ENCODE measurements at places on chromosomes 4 and X.

DNA sequence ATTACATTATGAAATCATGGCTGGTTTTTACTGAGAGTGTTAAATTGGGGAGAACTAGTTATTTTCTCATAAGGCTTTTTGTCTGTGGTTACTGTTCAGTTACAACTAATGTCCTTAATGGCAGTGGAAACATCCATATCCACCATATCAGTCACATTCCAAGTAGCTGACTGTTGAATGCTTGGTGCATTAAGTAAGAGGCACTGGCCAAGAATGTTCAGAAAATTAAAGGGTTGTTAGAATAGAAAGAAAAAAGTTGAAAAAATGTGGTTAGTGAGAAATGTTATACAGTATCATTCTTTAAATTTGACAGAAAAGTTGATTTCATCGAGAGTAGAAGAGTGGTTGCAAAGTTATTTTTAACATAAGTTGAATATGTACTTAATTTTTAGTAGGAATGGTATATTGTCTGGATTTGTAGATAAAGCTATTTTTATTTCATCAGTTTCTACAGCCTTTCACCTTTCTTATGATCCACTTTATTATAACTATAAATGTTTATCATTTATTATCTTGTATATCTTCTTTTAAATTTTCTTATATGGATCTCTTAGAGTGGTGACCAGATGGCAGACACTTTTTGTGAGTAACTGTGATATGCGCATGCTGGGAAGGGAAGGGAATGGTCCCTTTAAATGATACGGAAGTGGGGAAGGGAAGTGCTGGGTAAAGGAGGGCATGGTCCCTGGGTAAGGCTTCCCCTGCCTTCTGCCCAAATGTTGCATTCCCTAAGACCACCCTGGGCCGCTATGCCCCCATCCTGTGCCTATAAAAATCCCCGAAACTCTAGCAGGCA, 2407.1 kb downstream of the ARAP2 start:
- DNase-seq = no peak

DNA sequence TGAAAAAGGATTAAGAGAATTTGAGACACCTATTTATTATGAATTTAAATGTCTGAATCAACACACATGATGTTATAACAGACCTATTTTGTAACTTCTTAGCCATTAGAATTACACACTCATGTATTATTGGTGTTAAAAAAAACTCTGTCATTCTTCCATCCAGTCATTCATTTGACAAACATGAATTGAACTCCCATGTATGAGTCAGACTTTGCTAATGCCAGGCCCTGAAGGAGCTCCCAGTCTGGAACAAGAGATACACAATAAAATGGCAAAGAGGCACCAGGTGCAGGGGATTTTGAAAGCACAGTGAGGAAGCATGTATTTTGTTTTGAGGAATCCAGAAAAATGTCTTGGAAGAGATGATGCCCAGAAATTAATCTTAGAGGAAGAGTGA, 87.7 kb upstream of the EFHC2 start:
- no peak for DNase-seq

- no peak for DNase-seq
Measured at GRCh38 chr4:56649445-56650261, 31.4 kb downstream of the HOPX start.

DNA sequence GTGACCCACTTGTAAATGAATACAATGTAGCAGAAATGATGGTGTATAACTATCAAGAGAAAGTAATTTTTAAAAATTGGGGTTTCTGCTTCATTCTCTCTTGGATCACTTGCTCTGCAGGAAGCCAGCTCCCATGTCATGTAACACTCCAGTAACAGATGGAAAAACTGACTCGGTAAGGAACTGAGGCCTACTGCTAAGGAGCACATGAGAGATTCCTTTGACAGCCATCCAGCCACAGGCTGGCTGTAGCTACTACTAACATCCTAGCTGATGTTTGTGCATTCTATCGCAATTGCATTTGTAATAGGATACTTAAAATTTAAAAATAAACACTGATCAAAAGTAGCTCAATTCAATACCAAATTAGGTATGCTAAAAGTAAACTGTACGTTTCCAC, 102.3 kb upstream of the MAB21L2 start:
- DNase-seq = no peak

DNA sequence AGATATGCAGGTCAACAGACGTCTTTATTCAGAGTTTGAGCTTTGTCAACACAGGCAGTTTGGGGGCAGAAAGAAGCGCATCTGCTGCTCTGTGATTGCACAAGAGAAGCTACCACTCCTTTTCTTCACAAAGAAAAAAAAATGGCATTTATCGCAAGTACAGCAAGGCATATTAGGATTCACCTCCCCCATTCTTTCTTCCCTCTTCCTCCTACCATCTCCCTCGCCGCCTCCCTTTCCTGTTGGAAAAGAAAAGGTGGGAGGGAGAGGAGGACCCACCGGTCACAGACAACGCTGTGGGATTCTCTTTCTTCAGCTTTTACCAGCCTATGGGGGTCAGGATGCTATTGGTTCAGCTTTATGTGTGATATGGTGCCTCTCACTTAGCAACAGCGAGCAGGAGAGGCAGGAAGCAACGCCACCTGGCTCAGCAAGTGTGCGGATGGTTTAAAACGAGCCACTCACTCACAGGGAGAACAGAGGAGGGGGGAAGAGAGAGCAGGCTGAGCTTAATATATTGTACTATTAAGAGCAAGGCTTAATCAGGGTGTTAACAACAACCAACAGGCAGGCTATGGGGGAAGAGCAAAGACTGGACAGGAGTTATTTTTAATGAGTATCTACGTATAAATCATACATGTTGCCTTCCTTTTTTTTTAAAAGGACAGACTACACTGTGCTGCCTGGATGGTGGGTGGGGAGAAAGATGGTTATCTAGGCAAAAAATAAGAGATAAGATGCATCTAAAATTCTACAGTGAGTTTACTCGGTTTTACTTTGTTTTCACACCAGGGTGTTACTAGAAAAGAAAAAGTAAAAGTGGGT, 104.7 kb downstream of the MAML3 start:
- DNase-seq = peak; percentile 55

DNA sequence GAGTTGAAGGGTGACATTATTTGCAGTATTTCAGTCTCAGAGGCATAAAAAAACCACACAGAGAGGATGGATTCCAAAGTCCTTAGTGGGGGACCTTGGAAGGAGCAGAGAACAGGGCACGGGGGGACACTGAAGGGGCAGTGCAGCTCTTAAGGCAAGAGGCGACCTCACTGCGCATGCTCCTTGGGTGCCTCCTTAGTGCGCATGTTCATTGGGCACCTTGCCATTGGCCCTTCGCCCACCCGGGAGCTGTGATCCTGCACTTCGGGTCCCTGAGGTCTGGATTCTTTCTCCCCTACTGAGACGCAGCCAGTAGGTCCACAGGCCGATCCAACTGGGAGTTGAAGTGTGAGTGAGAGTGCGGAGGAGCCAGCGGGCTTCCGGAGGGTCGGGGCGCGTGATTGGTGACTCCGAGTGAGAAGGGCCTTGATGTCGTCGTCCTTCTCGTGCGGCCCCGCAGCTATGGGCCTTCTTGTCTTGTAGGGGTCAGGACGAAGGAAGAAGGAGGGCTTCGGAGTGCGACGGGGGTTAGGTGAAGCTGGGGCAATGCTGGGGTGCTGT, at the start of gene XAGE5:
TSS of gene XAGE5 (plus strand) at position 223 of the 561 bp plus-strand sequence. CDS start 1,280 bp downstream, outside the sequence.
- no peak for DNase-seq

GRCh38 chrX:87621697-87622096, 104.1 kb downstream of the KLHL4 start:
- no peak for DNase-seq

- DNase-seq = no peak
Measured at GRCh38 chrX:43898406-43899035, 16.3 kb upstream of the MAOB start.

DNA sequence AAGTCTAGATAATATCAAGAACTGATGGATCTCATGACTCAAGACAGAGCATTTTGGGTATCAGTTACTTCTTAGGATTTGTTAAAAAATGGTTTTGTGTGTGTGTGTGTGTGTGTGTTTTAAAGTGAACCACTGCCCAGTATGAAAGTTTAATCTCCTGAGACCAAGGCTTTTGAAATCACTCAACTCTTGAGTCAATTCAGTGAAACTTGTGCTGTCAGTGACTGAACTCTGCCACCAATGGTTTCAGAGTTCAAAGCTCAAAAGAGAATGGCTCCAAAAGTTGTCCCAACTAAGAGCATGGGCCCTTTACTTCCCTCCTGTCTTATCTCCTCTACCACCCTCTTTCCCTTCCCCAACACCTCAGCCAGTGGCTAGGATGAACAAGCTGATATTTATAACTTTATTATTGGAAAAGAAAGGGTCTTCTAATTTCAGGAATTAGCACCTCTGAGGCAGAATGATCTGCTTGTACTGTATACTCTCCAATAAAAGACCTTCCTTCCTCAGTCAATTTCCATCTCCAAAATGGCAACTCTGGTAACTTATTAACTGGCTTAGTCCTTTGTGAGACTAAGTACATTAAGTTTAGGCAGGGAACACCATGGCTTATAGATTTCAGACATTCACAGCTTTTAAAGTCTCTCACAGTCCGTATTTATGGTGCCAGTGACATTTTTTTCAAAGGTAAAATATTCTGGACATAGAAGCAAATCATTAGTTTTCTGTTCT, 152.2 kb downstream of the REPS2 start:
- no peak for DNase-seq

DNA sequence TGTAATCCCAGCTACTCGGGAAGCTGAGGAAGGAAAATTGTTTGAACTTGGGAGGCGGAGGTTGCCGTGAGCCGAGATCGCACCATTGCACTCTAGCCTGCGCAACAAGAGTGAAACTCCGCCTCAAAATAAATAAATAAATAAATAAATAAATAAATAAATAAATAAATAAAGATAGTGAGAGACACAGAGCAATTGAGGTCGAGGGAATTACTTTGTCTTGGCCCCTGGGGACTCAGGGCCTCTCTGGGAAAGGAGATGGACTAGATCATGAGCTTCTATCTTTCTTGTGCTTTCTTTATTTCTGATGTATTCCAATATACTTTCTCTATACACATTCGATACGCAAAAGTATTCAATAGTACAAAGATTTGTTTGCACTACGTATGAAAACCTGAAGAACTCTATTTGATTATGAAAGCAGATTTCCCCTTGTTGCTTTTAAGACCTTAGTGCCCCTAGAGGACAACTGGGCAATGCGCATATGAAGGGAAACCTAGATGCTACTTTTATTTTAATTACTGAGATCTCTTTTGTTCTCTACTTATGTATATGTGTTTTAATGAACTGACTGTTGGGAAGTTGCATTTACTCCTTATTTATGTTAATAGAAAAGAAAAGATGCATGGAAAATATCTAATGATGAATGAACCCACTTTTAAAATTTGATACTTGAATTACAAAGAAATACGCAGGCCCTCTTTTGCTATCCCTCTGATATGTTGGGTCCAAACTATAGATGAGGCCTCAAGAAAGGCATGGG, 12.8 kb upstream of the ELOVL6 start:
- no peak for DNase-seq

DNA sequence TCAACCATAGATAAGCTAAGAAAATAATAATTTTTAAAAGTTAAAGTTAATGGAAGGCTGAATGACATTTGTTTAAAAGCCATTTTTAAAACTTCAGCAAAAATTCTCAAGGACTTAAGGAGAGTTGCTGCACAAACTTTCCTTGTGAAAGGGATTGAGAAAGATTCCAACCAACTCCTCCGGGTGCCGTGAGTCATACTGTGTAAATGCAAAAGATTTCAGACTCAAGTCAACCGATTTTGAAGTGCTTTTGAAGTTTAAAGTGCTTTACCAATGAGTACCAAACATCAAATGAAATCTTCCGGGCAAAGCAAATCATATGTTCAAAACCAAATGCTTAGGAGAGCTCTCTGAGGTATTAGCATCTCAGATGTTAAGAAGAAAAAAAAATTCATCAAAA, 31.4 kb downstream of the VCX2 start:
- DNase-seq = no peak

DNA sequence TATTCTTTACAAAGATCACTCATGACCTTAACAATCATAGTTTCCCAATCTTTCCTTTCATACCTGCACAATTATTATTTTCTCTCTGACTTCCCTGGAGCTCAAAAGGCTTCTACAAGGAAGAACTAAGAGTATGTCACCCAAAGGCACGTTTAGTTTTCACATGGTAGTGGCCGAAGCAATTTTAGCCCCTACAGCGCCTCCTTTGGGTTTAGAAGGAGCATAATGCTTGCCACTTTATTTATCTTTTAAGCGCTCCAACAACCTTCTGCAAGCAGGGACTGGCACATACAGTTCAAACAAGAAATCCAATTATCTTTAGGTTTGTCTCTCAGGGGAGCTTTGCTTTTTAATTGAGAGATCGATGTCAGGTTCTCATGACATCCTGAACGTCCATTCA, 42.0 kb upstream of the IGSF1 start:
- no peak for DNase-seq

DNA sequence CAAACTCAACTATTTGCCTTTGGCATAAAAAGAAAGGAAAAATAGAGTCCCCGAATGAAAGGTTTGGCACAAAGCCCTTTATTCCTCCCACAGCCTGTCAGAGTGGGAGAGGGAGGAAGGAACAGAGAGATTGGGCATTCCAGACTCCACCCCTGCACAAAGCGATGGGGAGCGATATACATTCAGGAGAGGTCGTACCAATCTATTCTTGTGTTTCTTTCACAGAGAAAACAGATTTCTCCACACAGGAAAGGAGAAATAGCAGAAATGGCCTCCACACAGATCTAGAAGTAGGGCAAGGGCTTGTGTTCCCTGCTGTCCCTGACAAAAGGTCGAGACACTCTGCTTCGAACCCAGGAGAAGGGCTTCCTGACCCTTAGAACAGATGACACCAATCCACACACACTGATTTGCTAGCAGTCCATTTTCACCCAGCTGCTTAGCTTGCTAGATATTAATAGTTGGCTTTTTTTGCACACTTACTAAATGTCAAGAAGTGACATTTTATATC, 197.4 kb downstream of the MAML3 start:
- DNase-seq = peak; percentile 80

- no peak for DNase-seq
Measured at GRCh38 chr4:106268786-106269185, 47.2 kb downstream of the TBCK start.

DNA sequence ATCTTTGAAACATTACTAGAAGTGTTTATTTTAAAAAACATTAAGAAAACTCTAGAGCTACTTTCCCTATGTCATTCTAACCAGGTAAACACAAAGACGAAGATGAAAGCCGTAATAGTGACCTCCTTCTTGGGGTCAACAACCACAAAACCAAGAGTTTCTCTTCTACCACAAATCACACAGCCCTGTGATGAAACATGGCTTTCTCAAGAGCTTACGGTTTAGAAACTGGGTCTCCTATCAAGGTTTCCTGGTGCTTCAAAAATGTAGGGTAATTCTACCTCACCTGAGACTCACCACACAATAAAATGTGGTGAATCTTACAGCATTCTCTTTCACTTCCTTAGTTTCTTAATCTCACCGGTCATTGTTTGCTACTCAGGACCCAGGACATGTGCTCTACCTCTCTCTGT, 50.9 kb downstream of the CORIN start:
- no peak for DNase-seq

- DNase-seq = no peak
Measured at GRCh38 chr4:109981936-109982335, 69.3 kb downstream of the EGF start.
